Thymus (tissue), 14 donors: ENCODE measurements at places on chromosomes 6 and 20. TPM values are rescaled to one million over a fixed set of nuclear protein-coding genes. Genes with fewer than 3 reads are reported as not detected.

PFDN4 gene
- 123 TPM for polyA plus RNA-seq

TRIM15 gene
- polyA plus RNA-seq: 0.59 TPM

DNA sequence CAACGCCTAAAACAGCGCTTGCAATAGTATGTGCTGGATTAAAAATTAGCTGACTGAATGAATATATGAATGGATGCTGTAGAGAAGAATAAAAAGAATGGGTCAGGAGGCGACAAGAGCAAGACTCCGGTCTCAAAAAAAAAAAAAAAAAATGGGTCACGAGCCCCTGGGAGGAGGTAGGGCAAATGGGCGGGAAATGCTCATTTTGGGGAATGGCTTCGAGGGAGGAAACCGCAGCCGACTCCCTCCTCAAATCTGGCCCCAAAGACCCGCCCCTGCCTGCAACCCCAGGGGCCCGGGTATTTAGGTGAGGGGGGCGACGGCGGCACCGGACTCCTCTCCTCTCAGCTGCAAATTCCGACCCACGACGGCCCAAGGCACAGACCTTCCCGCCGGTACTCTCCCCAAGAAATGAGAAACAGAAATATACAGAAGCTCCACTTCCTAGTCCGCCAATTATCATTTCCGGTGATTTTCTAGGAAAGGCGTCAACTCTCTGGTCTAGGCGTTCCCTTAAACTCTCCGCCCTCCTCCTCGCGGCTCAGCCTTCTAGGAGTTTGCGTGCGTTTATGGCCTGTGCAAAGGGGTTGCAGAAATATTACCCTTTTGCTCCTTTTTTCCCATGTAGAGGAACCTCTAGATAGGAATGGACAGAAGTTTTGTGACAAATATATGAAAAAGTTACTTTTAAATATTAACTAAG, at the start of gene ZNF311:
TSS of gene ZNF311 (minus strand) at position 133 of the 703 bp plus-strand sequence. CDS start 1,361 bp downstream, outside the sequence.
- H3K4me3 ChIP-seq: peak within 1 kb of the TSS; percentile 37
- no peaks in the 10 kb centered on the region for H3K36me3 ChIP-seq
- no peak for DNase-seq

AGPAT1 gene
- polyA plus RNA-seq: 32.6 TPM

PTCHD4 gene
- 0.07 TPM for polyA plus RNA-seq

- no peak overlapping the region for H3K27ac ChIP-seq
- H3K27me3 ChIP-seq: no peaks in the 10 kb centered on the region
- no peaks in the 10 kb centered on the region for H3K36me3 ChIP-seq
- DNase-seq: no peak
These were observed 763.9 kb downstream of the DOK5 start for GRCh38 chr20:55239269-55239668.

MAP1LC3A gene
- polyA plus RNA-seq: 37.5 TPM
